Stimulated activated naive CD4-positive, alpha-beta T cell (primary cell): ENCODE measurements at places on chromosomes 2 and 18.
A peak's percentile ranks its signal among the peaks of the same experiment; 100 is the strongest.

GRCh38 chr2:121451398-121451797 is 79.3 kb upstream of the RNU4ATAC start:
- DNase-seq: no peak

DNA sequence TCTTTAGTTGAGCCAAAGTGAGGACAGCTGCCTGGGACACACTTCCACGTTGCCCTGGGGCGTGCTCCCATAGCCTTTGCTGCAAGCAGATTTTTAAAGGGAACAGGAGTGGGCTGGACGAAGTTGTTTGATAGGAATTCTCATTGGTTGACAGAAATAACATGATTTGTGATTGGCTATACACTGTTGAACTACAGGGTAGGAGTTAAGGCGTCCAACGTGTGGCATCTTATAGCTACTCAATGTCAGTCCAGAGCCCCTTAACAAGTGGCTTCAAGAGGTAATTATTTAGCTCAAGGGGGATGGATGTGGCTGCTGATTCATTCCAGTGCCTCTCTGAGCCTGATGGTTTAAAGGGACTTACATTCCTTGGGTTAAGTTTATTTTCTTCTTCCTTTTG is 65.5 kb downstream of the ACAA2 start:
- no peak for DNase-seq

GRCh38 chr2:96087130-96087529 is 29.2 kb downstream of the ADRA2B start:
- DNase-seq: no peak

GRCh38 chr2:178829981-178830380 is 22.8 kb upstream of the TTN start:
- DNase-seq: no peak

- no peak for DNase-seq
These were observed 177.4 kb downstream of the PARD3B start for GRCh38 chr2:204722691-204723090.

GRCh38 chr2:379778-380177 is 91.9 kb upstream of the ALKAL2 start:
- DNase-seq: no peak

- no peak for DNase-seq
These were observed 8.9 kb downstream of the ANKAR start for GRCh38 chr2:189683348-189683747.

- DNase-seq: no peak
These were observed 217.2 kb downstream of the TNS1 start for GRCh38 chr2:217785544-217786045.

- no peak for DNase-seq
These were observed 271.3 kb downstream of the LRATD1 start for GRCh38 chr2:14903709-14904374.

DNA sequence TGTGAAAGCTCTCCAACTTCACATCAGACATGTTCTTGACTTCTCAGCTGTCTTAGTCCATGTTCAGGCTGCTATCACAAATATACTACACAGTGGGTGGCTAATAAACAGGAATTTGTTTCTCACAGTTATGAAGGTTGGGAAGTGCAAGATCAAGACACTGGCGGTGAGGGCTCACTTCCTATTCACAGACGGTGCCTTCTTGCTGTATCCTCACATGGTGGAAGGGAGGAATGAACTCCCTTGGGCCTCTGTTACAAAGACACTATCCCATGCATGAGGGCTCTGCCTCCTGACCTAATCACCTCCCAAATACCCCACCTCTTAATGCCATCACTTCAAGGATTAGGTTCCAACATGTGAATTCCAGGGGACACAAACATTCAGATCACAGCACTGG is 9.7 kb downstream of the UXS1 start:
- no peak for DNase-seq

DNA sequence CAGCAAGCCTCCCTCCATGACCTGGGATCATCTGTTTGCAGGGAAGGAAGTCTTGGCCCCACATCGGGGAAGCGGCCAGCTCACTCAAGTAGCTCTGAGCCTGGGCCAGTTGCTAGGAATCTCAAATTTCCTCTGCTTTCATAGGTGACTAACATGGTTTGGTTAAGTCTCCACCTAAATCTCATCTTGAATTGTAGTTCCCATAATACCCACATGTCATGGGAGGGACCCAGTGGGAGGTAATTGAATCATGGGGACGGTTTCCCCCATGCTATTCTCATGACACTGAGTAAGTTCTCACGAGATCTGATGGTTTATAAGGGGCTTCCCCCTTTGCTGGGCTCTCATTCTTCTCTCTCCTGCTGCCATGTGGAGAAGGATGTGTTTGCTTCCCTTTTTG is 75.2 kb downstream of the LBH start:
- DNase-seq: no peak

- no peak for DNase-seq
These were observed 29.2 kb downstream of the G6PC2 start for GRCh38 chr2:168930242-168930641.

- DNase-seq: no peak
These were observed 176.4 kb upstream of the ID2 start for GRCh38 chr2:8505311-8505920.

DNA sequence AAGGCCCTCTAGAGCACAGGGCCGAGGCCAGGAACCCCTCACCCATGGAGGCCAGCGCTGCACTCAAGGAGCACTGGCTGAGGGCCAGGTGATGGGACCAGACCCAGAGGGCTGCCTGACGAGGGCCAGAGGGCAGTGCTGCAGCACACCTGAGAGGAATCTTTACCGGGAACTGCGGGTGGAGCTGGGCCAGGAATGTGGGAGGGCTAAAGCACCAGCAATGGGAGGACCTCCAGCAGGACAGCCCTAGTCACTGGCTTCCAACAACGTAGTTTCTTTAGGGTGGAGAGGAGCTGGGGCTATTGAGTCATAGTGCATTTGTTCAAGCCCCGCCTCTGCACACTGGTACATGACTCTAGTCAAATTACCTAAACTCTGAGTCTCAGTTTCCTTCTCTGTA is 143.4 kb downstream of the TMEM17 start:
- DNase-seq: no peak

DNA sequence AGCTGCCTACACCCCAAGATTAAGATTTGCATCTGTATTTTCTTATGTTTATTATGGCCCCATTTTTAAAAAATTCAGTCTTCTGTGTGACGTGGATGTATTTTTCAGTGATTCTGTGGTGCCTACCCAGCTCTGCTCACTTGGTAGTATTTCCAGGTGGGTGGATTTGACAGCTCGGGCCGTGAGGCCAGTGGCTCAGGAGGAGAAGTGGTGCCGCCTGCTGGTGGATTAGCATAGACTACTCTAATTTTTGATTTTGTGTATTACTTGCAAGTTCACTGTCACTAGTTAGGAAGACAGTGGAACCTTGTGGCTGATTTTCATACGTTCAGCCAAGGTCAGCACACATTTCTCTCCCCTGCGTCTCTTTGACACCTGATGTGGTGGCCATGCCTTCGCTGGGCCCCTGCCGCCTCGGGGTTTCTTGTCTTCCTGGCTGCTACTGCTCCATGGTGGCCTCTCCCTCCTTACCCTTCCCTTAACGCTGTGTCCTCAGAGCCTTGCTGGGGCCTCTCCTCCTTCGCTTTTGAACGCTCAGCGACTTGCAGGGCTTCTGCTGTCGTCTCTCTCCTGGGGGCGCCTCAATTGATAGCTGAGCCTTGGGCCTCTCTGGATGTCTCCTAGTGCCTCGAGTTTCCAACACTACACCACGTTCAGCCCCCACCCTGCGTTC is 89.4 kb downstream of the DGKD start:
- DNase-seq: peak; percentile 86

GRCh38 chr2:24121066-24121465 is 2.1 kb downstream of the PFN4 start:
- no peak for DNase-seq

DNA sequence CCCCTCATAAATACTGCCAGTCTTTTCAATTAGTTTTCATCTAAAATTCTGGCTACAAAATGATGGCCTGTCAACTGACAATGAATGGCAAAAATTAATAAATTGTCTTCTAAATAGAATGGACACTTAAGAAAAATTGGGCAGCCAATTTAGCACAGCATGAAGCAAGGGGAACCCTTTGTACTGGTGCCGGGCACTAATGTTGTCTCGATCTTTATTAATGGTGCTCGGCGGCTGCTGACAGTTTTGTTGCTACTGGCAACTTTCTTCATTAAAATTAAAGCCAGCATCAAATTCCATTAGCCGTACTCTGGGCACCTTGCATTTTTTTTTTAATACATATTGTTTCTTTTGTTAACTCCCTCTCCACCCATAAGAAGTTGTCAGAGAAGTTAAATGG is 309.3 kb downstream of the GBX2 start:
- no peak for DNase-seq

GRCh38 chr2:120511536-120511935 is 165.6 kb downstream of the INHBB start:
- no peak for DNase-seq

DNA sequence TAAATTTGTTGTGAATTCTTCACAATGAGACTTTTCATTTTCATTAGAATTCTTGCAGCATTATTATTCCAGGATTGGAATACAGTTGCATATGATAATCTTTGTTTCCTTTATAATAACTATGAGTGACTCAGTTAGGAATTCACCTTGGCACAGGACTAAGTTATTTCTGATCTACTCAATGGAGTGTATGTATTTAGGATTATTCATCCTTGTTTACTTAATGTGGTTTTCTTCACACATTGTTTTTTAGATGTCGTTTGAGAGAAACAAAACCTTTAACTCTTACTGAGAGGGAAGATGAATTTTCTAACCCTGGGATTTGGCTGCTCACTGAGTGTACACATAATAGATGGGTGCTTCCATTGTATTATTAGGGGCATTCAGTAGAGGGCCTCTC is 970.1 kb downstream of the DPP10 start:
- DNase-seq: no peak

DNA sequence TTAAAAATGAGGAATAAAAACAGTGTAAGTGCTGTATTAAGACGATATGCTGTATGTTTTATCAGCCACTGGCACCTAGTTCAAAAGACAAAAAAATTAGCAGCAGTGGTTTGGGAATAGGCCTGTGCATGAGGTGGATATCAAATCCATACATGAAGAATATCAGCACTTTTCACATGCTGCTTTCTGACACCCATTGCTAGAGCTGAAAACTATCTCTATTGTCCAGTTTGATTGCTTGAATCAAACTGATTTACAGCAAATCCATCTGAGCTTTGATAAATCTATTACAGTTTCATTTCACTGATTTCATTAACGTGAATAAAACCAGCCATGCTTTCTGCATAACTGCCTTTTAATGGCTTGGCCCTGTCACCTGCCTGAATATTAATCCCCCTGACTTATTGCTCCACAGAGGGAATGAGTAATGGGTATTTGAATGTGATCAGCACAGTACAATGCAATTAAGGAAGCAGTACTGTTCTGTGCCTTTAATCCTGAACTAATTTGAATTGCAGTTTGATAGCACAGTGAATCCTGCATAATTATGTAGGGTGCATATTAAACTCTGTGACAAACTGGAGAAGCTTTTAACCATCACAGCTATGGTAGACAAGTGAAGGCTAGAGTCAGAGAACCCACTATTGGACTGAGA is 154.0 kb downstream of the GPD2 start:
- DNase-seq: no peak

- no peak for DNase-seq
These were observed 111.5 kb upstream of the LDLRAD4 start for GRCh38 chr18:13107074-13107473.

DNA sequence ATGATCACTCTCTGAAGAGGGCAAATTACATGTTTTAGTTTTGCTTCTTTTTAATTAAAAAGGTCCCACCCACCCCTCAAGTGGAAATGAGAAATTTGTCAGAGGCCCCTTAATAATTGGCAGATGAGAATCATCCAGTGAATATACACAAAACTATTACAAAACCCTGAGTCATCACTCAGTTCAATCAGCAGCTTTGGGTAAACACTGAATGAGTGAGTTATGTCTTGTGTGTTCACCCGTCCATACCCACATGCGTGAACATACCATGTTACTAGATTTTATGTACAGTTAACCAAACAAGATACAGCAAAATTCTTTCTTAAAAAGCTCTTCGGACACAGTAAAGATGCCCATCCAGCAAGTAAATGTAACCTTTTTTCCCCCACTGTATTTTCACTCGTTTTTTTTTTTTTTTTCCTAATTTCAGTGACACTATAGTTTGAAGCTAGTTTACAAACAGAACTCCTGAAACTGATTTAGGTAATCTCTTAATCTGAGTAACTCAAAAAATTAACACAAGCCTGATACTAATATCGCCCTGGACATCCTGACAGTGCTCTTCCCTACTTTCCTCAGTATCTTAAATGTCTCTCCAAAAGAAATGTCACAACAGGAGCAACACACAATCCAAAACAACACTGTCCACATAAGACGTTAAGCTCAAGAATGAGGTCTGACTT is 1.4 kb downstream of the PSME4 start:
- DNase-seq: no peak
